ENCODE measurements at places on chromosomes 6 and 20.

GRCh38 chr20:51487565-51488268 lies 54.8 kb downstream of the NFATC2 start:
- DNase-seq = no peak

GRCh38 chr6:15340775-15341174 lies 94.9 kb downstream of the JARID2 start:
- DNase-seq = no peak

GRCh38 chr6:3592371-3592941 lies 135.6 kb upstream of the SLC22A23 start:
- no peak for DNase-seq

DNA sequence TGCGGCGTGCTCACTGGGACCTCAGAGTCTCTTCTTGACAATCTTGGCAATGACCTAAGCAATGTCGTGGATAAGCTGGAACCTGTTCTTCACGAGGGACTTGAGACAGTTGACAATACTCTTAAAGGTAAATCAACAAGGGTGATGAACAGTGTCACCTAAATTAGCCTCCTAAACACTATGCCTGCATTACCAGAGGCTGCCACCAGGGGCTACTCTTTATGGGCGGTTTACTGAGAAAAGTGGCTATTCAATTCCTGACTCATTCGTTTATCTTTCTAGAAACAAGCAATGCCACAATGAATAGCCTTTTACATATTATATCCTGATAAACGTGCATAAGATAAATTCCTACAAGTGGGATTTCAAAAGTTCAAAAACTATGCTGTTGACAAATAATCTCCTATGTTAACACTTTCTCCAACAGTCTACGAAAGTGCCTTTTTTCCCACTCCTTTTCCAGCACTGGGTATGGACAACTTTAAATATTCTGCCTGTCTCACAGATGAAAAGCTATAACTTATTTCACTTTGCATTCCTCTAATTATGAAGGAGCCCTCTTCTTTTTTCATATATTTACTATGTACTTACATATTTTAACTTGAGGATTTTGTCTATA lies 1.3 kb downstream of the BPIFA2 start:
- no peak for DNase-seq

GRCh38 chr6:155528982-155529453 lies 73.4 kb upstream of the NOX3 start:
- DNase-seq = no peak

DNA sequence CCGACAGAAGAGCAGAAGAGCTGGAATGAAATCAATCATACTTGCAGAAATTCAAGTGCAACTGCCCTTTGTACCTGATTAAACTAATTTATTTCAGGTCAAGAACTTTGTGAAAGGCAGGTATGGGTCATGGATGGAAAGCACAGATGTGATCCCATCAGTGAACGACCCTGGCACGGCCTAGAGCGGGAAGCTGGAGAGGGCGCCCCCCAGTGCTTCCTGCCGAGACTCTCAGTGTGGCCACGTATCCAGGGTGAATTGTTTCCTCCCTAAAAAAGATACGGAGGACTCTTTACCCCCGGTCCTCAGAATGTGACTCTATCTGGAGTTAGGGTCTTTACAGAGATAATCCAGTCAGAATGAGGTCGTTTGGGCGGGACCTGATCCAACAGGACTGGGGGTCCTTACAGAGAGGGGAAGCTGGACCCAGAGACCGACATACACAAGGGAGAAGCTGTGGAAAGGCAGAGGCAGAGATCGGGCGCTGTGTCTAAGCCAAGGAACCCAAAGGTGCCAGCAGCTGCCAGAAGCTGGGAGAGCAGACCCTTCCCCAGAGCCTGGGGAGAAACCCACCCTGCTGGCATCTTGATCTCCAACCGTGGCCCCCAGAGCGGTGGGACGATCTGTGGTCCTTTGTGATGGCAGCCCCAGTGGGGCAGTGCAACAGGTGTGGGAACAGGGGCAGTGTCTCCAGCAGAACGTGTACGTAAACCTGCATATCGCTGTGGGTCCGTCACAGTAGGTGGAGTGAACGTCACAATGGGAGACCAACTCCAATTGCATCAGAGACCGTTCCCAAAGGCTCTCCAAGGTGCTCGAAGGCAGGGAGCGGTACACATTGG lies 91.9 kb downstream of the TAF4 start:
- no peak for DNase-seq

DNA sequence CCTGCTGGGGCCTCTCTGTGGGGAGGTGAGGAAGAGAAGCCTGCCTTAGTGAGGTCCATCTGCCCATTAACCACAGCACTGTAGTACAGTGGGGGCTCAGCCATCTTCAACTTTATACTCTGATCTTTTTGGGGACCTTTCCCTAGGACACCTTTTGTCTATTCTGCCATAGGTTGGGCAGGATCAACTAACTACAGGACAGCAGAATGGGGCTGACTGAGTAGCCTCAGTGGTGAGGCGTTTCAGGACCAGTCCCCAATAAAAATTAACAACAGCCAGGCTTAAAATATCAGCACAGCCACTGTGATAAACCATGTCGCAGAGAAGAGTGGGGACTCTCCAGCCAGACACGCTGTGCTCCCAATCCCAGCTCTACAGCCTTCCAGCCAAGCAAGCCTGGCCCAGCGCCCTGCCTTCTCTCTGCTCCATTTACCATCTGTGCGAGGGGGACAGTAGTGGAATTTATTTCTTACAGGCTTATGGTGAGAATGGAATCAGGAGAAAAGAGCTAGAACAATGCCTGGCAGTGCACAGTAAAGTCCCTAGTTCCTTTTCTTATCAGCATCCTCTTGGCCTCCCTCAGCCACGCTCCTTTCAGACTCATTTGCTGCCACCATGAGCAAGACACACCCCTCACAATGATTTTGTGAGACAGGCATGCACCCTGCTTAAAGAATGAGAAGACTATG lies 75.5 kb downstream of the SLC22A23 start:
- DNase-seq = no peak

GRCh38 chr6:71114986-71115385 lies 158.1 kb upstream of the B3GAT2 start:
- no peak for DNase-seq

DNA sequence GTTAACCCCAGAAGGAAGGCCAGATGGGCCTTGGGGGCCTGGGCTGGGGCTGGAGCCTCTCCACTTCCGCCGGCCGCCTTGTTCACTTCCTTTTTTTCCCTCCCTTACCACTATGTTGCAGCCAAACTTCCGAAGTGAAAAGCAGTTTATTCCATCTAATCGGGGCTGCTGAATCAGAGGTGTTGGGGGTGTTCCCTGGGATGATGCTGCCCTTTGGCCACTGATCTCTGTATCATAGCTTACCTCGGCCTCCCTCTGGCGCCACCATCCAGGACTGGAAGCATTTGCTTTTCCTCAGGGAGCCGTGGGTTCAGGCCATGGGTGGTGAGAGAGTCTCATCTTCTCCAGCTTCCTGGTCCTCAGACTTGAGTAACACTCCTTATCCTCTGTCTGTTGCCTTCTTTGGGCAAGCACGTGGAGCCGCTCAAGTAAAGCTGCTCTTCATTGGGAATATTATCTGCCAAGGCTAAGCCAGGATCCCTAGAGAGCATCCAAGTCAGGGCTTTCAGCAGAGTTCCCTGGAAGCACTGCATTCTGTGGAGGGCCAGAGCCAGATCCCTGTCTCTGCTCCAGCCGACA lies 39.6 kb downstream of the SLX4IP start:
- DNase-seq = no peak

- DNase-seq = no peak
Measured at GRCh38 chr6:4936681-4937041, 67.2 kb downstream of the RPP40 start.

- DNase-seq = peak; percentile 63
Measured at GRCh38 chr6:35485402-35485877, 11.4 kb downstream of the TEAD3 start.

DNA sequence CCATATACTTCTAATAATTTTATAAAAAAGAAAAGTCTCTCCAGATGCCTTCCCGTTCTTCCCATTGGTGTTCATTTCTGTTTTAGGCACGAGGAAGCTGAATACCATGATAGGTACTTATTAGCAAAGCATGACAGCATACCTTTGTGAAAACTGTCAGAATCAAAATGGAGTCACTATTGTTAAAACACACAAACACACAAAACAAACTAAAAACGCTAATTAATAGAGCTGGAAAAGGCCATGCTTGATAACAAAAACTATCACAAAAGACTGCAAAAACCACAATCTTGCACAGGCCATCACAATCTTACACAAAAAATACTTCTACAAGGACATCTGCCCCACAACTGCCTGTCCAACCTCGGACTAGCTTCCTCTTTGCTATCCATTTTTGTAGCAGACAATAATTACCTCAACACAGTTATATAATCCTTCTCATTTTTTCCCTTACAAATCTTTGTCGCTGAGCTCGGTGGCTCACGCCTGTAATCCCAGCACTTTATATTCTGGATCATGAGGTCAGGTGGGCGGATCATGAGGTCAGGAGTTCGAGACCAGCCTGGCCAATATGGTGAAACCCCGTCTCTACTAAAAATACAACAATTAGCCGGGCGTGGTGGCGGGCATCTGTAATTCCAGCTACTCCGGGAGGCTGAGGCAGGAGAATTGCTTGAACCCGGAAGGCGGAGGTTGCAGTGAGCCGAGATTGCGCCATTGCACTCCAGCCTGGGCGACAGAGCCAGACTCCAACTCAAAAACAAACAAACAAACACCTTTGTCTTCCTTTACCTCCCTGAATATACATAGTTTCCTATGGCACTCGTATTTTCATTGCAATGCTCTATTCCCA lies 3.2 kb upstream of the ABT1 start:
- DNase-seq = no peak

DNA sequence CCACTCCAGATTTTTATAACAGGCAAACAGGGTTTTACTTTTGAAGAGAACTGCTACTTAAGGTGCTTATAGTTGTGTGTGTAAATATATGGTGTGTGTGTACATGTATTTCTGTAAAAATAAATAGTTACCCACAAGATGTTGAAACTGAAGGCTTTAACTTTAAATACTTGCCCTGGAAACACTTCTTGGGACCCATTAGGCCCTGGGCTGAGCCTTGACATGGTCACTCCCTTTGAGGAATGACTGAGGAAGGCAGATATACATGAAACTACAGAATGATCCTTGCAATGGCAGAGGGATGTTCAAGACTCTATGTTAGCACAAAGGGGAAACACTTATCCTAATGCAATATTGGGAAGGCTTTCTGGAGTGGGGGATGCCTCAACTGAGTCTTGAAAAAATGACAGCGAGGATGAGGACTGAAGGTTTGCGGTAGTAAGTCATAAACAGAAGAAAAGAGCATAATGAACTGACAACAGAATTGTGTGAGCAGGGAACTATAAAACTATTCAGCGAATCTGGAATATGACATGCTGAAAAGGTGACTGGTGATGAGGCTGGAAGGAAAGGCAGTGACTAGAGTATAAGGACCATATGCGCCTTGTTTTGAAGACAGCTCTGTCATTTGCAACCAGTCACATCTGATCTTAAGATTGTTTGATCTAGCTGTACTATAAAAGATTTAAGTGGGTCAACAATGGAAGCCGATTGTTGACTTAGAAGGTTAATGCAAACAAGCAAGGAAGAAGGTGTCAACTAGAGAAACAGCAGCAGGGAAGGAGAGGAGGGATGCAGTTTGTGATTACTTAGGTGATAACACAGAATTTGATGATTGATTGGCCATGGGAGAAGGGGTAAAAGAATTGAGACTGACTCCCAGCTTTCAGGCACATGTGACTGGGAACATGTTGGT lies 64.4 kb upstream of the COL21A1 start:
- no peak for DNase-seq

GRCh38 chr20:2280082-2280481 lies 15.7 kb upstream of the TGM3 start:
- no peak for DNase-seq

DNA sequence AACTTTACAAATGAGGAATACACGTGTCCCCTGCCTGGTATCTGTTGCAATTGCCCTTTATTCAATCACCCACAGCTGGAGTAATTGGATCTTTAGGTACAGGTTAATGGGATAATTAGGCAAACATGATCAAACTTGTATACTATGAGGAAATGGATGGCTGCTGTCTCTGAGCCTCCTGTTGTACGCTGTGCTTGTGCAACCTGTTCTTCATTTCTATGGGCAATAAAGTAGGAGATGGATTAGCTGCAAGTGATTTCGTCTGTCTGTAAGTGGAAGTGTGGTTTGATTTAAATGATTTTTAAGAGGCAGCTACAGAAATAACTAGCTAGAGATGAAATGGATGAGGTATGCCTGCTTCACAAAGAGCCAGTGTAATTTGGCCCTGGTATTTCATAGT lies 474.1 kb downstream of the RNF144B start:
- DNase-seq = no peak

GRCh38 chr20:9928955-9929354 lies 90.1 kb upstream of the PAK5 start:
- DNase-seq = no peak

GRCh38 chr20:32437391-32438074 lies 79.4 kb downstream of the ASXL1 start:
- peak; percentile 21 for DNase-seq

GRCh38 chr6:110566346-110567125 lies 90.1 kb upstream of the SLC22A16 start:
- DNase-seq = no peak
